Sciatic nerve (tissue), 2 donors: ENCODE measurements at places on chromosomes 7 and 10.
A peak's percentile ranks its signal among the peaks of the same experiment; 100 is the strongest.

DNA sequence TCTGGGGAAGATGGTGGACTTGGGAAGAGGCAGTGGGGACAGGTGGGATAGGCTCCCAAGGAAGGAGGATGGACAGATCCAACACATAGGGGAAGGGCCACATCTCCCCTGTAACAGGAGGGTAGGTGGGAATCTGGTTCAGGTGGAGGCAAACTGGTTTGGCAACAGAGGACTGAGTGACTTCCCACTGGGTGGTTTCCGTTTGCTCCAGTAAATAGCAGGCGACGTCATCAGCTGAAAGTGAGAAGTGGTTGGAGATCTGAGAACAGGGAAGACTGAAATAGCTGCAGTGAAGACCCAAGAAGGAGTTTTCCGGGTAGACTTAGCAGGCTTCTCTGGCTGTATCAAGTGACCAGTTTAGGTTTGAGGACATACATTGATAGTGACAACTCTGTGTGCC lies 504.4 kb downstream of the GALNT17 start:
- no peak for DNase-seq

GRCh38 chr7:141700848-141701371 lies 1.1 kb downstream of the DENND11 start:
- DNase-seq = no peak

GRCh38 chr7:132024290-132024689 lies 467.9 kb upstream of the PODXL start:
- no peak for DNase-seq

DNA sequence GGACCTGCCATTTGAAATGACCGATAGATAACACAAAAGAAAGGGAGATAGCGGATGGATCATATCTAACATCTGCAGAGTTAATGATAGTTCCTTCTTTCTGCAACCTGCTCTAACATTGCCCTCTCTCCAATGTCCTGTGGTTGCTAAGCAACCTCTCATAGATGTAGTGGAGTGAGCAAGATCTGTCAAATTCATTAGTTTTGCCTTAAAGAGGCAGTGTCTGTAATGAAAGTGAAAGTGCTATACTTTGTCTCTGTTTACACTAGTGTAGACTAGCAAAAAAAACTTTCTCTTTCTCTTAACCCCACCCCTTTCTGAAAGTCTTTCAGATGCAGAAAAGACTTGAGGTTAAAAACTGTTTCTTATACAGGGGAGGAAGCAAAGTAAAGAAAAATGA lies 1196.9 kb downstream of the SORCS3 start:
- DNase-seq = no peak

DNA sequence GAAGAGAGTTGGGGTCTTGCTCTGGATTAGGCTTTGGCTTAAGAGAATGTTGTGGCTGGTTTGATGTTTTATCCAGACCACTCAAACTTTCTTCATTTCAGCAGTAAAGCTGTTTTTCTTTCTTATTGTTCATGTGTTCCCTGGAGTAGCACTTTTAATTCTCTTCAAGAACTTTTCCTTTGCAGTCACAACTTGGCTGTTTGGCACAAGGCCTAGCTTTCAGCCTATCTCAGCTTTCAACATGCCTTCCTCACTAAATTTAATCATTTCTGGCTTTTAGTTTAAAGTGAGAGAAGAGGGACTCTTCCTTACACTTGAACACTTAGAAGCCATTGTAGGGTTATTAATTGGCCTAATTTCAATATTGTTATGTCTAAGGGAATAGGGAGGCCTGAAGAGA lies 18.1 kb downstream of the CCDC126 start:
- DNase-seq = no peak

- no peak for DNase-seq
These were observed 141.6 kb downstream of the GPR85 start for GRCh38 chr7:112945046-112945445.

DNA sequence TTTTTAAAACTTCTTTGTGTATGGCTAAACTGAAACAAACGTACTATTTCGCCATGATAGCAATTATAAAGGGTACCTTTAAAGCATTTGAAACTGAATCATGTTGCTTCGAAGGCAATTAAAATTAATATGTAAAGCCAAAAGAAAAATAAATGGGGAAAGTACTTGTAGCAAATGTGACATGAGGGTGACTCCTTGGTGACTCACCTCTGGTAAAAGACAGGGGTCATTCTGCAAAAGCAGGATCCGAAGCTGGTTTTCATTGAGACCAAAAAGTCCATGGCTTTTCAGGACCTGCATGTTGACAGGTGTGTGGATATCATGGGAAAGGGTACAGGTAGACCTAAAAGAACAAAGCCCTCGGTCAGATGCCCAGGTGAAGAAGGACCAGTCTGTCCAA lies 1.5 kb downstream of the ZC3HAV1L start:
- DNase-seq = no peak

DNA sequence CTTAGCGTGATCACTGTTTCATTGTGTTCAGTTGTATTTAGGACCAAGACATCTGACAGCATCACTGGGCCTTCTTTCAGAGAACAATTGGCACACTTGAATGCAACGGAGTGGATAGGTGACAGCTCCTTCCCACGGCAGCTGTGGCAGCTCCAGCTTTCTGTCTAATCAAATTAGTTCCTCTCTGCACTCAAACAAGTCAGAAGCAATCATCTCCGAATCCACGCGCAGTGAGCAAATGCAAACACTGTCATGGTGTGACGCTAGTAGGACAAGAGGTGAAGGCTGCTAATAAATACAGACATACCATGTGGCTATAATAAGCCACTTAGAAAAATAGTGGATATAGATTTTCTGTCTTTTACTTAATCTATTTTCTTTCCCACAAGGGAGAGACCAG lies 542.4 kb downstream of the ACTR3B start:
- no peak for DNase-seq

DNA sequence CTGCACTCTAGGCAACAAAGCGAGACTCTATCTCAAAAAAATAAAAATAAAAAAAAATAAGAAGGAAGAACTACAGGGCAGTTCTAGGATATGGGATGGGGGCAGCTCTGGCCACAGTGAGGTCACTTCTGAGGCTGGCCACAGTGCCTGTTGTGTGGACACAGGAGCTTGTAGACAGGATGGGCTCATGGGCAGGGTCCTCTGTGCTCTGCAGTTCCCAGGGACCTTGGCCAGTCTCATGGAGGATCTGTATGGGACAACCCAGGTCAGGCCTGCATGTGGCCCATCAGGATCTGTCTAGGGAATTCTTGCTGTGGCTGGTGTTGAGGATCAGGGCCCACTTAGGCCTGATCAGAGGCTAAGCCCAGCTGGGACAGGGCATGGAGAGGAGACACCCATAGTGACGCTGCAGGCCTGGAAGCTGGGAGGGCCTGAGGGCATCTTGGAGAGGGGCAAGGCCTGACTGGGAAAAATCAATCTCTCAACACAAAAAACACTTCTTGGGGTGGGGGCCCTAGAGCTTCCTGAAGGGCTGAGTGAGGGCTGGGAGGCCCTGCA lies 19.4 kb upstream of the PAX2 start:
- no peak for DNase-seq

DNA sequence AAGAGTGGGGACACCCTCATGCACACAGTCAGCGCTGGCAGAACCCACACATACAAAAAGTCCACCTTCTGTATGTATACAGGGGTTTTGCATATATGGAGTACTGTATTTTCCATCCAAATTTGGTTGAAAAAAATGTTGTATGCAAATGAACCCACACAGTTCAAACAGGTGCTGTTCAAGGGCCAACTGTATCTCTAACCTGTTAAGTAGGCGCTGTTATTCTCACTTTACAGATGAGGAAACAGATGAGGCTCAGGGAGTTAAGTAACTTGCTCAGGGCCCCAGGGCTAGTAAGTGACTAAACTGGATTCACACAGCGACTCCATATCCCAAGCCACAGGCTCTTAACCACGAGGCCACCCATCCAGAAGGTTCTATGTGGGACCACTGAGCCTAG lies 69.9 kb downstream of the C10orf105 start:
- no peak for DNase-seq

DNA sequence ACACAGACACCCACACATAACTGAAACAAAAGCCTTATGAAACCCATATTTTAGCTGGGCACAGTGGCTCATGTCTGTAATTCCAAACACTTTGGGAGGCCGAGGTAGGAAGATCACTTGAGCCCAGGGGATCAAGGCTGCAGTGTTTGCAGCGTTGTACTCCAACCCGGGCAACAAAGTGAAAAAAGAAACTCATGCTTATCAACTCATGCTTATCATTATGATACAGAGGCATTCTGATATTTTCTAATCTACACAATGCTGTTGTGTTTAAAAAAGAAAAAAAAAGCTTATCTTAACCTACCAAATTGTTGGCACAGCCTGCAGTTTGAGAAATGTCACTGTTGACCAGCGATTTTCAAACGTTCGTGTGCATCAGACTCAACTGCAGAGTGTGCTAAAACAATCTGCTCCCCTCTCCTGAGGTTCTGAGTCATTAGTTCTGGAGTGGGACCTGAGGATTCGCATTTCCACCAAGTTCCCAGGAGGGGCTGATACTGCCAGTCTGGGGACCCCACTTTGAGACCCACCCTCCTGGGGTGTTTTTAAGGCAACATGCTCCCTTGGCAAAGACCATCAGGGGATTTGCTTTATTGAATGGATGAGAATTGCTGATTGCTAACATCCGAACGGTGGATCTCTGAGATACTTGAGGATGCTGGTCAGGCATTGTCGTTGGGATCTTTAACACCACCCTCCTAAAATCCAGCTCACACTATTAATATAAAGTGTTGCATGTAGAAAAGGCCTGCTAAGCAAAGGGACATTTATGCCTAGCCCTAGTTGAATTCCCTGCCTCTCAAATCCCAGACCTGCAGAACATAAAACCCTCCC lies 16.2 kb downstream of the CHST3 start:
- DNase-seq = no peak

- no peak for DNase-seq
These were observed 62.8 kb downstream of the PRTFDC1 start for GRCh38 chr10:24889639-24890038.

DNA sequence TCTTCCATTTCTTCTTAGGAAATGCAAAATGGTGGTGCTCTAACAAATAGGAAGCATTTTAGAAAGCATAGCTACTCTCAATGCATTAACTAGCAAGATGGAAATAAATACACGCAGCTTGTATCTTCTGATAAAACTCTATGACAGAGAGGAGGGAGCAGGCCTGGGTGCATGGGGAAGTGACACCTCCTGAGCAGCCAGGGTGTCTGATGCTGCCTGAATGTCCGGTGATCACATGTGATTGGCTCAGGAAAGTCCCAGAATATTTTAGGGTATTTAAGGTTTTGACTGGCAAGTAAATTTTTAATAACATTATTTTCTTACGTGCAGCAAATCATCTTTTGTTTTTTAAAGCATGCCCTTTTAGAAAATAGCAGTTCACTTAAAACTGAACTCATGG lies 261.0 kb upstream of the KLF6 start:
- DNase-seq = no peak

DNA sequence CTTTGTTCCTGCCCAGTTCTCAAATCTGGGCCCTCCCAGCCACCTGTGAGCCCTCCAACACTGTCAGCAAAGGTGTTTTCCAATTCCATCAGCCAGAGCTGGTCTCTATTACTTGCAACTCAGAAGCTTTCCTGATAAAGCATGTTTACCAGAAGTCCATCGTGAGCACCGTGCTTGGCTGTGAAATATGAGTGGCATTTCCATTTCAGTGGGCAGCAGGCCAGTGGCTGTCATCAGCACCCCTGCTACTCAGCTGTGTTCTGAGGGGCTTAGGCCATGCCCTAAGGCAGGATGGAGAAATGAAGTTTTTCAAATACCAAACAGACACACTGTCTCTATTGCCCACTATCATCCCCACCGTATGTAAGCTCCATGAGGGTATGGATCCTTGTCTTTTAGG lies 12.7 kb upstream of the BNIP3 start:
- DNase-seq = no peak

- DNase-seq = no peak
These were observed 75.3 kb downstream of the C10orf90 start for GRCh38 chr10:126595160-126595559.

DNA sequence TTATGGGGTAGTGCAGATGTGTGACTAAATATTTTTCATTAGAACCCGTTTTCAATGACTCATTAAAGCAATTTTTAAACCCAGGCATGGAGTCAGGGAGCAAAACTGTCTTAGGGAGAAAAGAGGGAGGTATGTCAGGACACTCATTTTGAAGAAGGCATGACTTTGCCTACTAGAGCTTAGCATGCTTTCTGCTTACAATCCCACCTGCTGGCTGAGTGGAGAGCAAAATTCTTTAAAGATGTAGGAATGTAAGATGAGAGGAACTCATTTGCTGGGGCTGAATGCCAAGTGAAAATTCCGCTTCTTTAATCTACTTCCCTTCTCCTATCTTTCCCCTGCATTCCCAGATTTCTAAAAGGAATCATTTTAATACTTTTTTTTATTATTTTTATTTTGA lies 232.6 kb downstream of the GALNT17 start:
- DNase-seq = no peak

DNA sequence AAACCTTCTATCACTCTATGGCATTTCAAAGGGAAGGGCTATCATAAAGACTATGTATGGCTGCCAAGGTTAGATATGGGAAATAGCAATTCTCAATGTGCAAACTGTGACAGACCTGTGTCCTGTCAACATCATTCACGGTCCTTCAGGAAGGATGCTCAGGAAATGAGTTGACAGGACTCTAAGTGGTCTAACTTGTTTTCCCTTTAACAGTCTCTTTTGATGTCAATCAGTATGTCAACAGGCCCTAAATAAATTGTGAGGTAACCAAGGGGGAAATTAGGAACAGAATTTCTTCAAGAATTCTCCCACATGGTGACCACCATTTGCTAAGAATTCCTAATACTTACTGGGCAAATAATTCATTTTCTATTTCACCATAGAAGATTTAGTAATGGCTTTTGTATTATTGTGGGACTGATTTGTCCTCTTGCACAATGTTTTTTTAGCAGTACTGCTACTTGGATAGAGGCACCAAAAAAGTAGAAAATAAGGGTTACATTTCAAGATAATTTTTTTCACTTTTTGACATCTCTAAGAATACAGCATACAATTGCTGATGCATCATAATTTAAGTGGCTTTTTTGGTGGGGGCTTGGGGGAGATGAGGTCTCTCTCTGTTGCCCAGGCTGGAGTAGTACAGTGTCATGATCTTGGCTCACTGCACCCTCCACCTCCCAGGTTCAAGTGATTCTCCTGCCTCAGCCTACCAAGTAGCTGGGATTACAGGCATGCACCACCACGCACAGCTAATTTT lies 275.8 kb downstream of the CACNA2D1 start:
- no peak for DNase-seq

GRCh38 chr10:101564490-101564991 lies 23.5 kb downstream of the POLL start:
- DNase-seq = peak; percentile 44
